ENCODE measurements at places on chromosomes 7 and 10.

- DNase-seq: no peak
Observed at GRCh38 chr10:86747796-86748581, 8.4 kb upstream of the BMPR1A start.

- no peak for DNase-seq
Observed at GRCh38 chr10:89189211-89189734, 17.8 kb downstream of the CH25H start.

GRCh38 chr10:20648263-20648874 is 248.7 kb downstream of the NEBL start:
- no peak for DNase-seq

DNA sequence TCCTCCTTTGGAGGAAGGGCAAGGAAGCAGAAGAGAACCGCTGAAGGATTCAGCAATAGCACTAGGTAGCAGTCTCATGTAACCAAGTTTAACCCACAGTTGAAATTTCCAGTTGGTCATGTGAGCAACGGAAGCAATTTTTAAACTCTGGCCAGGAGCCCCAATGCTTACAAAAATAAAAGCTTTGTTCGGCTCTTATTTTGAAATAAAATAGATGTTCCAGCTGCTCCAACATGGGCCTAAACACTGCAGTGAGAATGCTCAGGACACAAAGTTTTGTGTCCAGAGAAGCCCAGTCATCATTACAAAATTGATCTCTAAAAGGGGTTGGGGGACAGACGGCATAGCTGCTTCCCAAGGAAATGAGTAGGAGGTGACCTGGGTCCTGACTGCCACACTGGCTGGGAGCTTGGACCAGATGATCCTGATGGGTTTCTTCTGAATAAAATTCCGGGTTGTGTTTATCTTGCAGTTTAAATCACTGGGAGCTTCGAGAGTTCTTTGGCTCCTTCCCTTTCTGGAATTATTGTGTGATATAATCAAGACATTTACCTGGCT is 452 bp upstream of the TMEM140 start:
- no peak for DNase-seq

- DNase-seq: no peak
Observed at GRCh38 chr10:47353351-47353750, 5.2 kb downstream of the RBP3 start.

- no peak for DNase-seq
Observed at GRCh38 chr10:22339761-22340328, 5.5 kb upstream of the SPAG6 start.

DNA sequence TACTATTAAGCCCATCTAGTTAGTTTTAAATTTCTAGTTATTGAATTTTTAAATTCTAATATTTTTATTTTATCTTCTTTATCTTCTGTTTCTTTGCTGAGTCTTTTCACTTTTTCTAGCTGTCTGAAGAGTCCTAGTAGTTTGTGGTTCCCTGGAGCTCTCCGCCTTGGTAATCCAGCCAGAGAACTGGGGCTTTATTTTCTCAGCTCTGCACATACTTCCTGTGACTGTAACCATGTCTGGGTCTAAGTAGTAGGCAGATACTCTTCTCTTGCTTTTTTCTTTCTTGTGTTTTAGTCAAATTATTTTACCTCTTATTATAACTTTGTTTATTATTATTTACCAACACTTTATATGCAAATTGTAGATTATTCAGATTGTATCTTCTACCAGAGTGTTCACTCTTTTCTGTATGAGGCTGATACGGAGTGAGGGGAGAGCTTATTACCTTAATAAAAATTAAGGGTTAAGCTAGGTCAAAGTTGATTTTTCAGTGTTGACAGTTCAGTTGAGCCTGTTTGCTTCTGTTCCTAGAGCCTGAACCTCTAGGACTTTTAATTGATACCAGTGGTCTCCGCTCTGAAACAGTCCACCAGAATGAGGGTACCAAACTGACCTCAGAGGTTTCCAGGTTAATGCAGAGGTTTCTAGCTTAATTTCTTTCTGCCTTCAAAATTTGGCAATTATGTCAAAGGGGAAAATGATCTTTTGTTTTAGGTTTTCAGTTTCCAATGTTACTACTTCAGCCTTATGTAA is 155.4 kb downstream of the ADK start:
- DNase-seq: no peak

All from mammary epithelial cell (primary cell).